ENCODE measurements at places on chromosomes 11 and 22.

GRCh38 chr22:48045369-48045768 lies 1282.9 kb downstream of the TBC1D22A start:
- no peak for DNase-seq

- DNase-seq, result no peak
Measured at GRCh38 chr22:43300891-43301676, 42.1 kb downstream of the SCUBE1 start.

DNA sequence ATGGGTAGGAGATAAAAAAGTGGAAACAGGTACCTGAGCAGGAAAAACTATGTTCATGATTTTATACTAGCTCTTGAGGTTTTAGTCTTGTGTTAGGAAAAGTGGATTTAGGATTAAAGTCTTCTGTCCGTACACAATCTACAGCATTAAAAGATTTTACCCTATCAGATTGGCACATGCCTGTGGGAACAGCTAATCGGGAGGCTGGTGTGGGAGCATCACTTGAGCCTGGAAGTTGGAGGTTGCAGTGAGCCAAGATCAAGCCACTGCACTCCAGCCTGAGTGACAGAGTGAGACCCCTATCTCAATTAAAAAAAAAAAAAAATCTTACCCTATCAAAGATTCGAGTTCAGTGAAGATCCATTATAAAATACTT lies 12.2 kb upstream of the CRKL start:
- DNase-seq, result no peak

DNA sequence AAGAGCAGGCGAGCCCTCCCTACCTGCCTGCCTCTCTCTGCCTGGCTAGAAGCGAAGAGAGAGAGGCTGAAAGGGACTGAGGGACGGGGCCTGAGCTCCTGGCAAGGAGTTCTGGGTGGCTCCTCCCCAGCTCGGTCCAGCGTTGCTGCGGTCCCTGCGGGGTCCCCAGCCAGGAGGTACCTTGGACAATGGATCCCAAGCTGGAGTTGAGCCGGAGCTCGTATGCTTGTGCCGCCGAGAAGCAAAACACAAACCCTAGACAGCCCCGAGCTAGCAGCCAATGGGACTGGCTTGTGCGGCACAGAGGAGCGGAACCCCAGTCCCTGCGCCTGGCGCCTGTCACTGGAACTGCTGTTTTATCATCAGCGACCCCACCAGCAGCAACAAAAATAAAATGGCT lies 18.3 kb downstream of the SLC25A18 start:
- no peak for DNase-seq

DNA sequence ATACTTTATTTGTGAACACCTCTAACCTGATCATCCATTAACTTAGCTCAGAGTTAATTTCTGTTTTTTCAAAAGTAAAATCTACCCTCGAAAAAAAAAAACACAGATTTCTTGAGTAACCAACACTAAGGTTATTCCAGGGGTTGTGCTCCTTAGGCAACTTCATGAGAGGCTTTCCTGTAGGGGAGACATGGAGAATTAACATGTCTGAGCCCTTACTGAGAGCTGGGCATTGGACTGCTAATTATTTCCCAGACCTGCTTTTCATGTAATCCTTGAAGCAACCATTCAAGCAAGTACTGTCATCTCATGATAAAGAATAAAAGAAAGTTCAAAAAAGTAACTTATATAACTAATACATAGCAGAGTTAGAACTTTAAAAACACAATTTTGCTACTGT lies 13.5 kb upstream of the UPB1 start:
- DNase-seq, result no peak

GRCh38 chr22:25447686-25448434 lies 116.6 kb upstream of the GRK3 start:
- peak; percentile 84 for DNase-seq

GRCh38 chr22:10741210-10741609 lies 4786.8 kb upstream of the OR11H1 start:
- no peak for DNase-seq

DNA sequence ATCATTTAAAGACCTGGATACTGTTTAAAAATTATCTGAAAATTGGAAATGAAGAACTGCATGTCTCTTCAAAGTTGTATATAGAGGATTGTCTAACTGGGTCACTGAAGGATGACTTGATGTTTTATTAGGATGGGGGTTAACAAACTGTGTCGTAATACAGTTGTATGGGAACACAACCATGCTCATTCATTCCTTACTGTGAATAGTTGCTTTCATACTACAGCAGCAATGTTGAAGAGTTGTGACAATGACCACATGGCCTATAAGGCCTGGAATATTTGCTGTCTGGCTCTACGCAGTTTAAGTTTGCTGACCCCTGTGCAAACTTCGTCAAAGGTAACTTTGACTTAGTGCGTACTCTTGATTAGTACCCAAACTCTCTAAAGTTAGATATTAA lies 38.4 kb downstream of the FDX1 start:
- no peak for DNase-seq

GRCh38 chr22:49638788-49639187 lies 188.9 kb downstream of the BRD1 start:
- no peak for DNase-seq

- no peak for DNase-seq
Measured at GRCh38 chr11:16034074-16034473, 322.3 kb downstream of the SOX6 start.
